Naive thymus-derived CD8-positive, alpha-beta T cell (primary cell): ENCODE measurements at places on chromosomes 3 and 15. TPM values are rescaled to one million over a fixed set of nuclear protein-coding genes. Genes with fewer than 3 reads are reported as not detected.

DNA sequence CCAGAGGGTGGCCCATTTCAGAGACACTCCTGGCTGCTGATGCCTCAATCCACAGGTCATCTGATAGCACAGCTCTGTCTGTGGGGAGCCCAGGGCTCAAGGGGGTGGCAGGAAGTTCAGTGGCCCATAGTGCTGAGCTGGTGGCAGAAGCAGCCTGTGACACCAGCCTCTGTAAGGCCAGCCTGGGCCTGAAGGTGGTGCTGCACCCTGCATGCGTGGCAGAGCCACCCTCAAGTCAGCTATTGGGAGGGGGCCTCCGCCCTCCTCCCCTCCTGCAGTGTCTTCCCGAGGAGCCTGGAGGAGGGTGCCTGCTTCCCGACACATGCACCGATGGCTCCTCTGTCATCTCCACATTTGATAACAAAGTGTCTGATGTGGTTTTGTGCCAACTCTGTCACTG is 3.0 kb downstream of the PLA1A start:
- H3K27me3 ChIP-seq = no peaks in the 10 kb centered on the region
- no peak overlapping the region for H3K27ac ChIP-seq
- no peak for DNase-seq
- H3K4me1 ChIP-seq = no peaks in the 10 kb centered on the region

- H3K36me3 ChIP-seq = no peaks in the 10 kb centered on the region
These were observed 2.3 kb downstream of the PHLDB2 start for GRCh38 chr3:111861391-111861790.

GRCh38 chr3:182979103-182979673 is 1.1 kb downstream of the DCUN1D1 start:
- no peaks in the 10 kb centered on the region for H3K27me3 ChIP-seq
- peak overlapping the region; percentile 90 for H3K4me3 ChIP-seq
- DNase-seq = no peak
- no peaks in the 10 kb centered on the region for H3K36me3 ChIP-seq

- no peak for DNase-seq
- H3K27me3 ChIP-seq = no peaks in the 10 kb centered on the region
- peaks cover 16% of the 10 kb centered on the region for H3K4me1 ChIP-seq
- H3K36me3 ChIP-seq = peaks cover 3% of the 10 kb centered on the region
- H3K4me3 ChIP-seq = peak overlapping the region; percentile 88
These were observed 1.2 kb upstream of the EIF3J start for GRCh38 chr15:44535523-44536301.

GRCh38 chr15:91521548-91521947 is 332.0 kb upstream of the SLCO3A1 start:
- H3K27me3 ChIP-seq = peaks cover 1% of the 10 kb centered on the region
- H3K4me1 ChIP-seq = peaks cover 16% of the 10 kb centered on the region

The C3orf38 gene
- 16.9 TPM for polyA plus RNA-seq

The SCAANT1 gene
- polyA plus RNA-seq = not detected

The CX3CR1 gene
- polyA plus RNA-seq = 61.8 TPM
